ENCODE measurements at places on chromosomes 12 and 14. TPM values are rescaled to one million over a fixed set of nuclear protein-coding genes. Genes with fewer than 3 reads are reported as not detected.

DNA sequence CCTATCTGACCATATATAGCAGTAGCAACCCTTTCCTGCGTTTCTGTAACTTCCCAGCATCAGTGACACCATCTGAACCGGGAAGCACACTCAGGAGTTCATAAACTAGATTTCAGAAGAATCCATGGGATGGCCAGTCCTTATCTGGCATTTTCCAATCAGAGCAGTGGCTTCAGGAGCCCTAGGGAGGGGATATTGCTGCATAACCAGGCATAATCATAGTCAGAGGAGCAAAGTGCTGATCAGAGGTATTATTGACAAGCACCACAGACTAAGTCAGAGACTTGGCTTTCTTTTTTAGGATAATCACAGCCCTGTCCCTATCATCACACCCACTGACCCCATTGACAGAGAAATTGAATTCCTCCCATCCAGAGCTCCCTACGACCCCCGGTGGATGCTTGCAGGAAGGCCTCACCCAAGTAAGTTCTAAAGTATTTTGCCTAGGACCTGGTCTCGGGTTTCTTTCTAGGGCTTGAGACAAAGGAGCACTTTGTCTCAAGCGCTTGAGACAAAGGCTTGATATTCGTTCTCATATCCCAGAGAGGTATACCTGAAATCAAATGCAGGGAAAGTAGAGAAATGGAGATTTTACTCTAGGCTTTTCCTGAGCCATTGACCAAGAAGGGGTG lies 55.1 kb downstream of the FOXN4 start:
- DNase-seq = no peak

- DNase-seq = no peak
Measured at GRCh38 chr14:38786921-38787320, 316.1 kb downstream of the SEC23A start.

Gene TMEM19
- total RNA-seq = 13.4 TPM

DNA sequence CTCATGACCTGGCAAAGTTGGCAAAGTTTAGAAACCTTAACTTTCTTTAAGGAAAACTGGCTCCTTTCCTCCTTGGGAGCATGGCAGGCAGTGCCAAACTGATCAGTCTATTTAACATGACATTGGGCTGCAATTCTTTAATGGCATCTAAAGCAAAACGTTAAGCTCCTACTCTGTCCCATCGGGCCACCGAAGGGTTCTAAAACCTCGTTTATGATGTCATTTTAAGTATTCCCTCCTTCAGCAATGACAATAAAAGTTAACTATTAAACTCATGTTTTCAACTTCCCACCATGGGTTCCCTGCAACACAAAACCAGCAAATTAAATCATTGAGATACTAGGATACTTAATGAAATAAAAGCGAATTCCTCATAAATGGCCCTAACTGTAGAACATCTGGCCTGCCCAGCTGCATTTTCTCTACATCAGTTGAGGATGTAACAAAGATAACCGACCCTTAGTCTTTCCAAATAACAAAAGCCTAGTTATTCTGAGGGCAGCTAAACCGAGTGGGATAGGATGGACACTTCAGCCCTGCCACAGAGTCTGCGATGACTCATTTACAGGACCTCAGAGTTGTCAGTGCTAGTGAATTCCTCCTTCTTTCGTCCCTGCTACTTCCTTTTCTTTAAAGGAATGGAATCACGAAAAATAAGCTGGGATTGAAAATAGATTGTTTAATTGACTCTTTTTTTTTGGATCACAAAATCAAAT lies 34.5 kb upstream of the RIC8B start:
- DNase-seq = no peak

DNA sequence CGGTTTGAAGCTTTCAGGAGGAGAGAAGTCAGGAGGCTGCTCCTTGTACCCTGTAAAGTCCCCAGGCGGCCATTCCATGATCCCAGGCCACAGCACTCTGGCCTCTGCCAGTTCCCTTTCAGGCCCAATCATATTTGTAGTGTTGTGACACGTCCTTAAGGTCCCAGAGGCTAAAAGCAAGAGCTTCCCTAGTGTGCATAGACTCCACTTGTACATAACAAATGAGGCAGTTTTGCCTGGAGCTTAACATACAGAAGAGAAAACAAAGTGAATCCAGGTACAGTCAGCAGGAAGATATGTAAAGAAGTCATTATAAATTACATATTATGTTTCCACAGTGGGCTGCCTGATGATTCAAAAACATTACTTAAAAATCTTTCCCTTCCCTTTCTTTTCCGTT lies 81.1 kb upstream of the RPH3A start:
- DNase-seq = no peak
